Erythroblast (primary cell): ENCODE measurements at places on chromosomes 16 and 17.

GRCh38 chr16:67538666-67539101, 10.1 kb downstream of the RIPOR1 start:
- DNase-seq = no peak

GRCh38 chr17:73585583-73585982, 58.7 kb downstream of the SDK2 start:
- DNase-seq = no peak

GRCh38 chr16:85246473-85246872, 134.2 kb upstream of the CIBAR2 start:
- no peak for DNase-seq

GRCh38 chr16:1216296-1216619, 8.8 kb downstream of the TPSG1 start:
- no peak for DNase-seq

DNA sequence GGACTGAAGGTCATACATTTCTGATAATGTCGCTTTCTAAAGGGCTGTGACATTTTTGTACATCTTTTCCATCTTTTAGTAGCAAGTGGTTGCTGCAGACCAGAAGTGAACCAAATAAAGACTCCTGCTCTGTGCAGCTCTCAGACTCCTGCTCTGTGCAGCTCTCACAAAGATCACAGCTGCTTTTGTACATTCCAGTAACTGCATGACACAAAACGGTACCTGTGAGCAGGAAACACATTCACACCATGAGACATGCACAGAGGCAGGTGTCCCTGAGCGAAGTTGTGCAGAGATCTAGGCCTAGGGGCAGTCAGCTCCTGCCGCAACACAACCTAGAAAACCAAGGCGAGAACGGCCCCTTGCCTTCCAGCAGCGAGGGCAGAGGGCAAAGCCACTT, 67.5 kb downstream of the KLHDC4 start:
- DNase-seq = no peak

DNA sequence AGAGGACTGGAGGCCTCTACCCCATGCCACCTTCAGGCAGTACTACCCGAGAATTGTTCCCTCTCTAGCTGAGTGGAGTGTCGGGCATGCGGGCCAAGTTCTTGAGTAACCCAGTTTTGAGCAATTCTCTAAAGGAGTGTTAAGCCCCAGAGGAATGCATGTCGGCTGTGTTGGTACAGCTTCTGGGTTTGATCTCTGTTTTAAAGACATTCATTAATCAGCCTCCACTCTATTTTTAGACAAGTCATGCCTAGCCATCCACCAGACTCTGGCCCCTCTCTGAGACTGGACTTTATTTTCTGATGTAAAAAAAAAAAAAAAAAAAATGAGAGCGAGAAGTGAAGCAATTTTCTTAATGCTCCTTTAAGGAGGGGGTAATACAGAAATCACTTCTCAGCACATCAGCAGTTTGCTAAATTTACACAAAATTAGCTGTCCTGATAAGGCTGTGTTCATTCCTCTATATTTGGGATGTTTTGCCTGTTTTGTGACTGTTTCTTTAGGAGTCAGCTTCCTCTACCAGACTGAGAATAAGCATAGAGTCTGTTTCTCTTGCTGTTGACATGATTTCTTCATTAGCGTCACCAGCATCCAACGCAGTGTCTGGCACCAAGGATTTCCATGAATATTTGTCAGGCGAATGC, 88.7 kb downstream of the AXIN2 start:
- no peak for DNase-seq

GRCh38 chr16:89324056-89325010, 106.8 kb downstream of the ZNF778 start:
- DNase-seq = no peak

DNA sequence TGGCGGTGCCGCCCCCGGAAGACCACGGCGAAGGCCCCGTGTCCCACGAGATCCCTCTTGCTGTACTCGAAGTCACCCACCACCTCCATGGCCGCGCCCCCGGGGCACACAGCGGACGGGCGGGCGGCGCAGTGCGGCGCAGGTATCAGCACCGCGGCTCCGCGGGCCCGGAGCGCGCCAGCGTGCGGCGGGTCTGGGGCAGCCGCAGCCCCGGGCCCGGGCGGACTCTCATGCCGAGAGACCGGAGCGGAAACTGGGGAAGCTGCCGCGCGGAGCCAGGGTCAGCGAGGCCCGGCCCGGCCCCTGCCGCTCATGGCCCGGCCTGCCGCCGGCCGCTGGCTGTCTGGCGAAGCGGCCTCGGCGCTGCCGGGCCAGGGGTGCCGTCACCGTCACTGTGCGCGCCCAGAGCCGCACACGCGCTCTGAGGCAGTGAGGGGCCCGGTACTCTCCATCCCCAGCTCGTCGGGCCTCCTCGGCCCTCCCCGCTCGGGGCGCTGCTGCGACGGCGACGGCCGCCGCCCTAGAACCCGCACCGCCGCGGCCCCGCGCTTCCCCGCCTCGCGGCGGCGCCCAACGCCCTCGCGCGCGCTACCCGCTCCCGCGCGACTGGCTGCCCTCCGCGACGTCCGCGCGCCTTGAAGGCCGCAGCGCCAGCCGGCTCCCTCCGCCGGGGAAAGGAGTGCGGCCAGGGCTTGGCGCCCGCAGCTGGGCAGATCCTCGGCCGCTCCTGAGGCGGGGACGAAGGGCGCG, at the start of gene ULK2:
Gene ULK2 (minus strand): TSS at position 608 of the 750 bp plus-strand sequence. CDS start 519 bp downstream, at position 89.
- DNase-seq = peak; percentile 85

DNA sequence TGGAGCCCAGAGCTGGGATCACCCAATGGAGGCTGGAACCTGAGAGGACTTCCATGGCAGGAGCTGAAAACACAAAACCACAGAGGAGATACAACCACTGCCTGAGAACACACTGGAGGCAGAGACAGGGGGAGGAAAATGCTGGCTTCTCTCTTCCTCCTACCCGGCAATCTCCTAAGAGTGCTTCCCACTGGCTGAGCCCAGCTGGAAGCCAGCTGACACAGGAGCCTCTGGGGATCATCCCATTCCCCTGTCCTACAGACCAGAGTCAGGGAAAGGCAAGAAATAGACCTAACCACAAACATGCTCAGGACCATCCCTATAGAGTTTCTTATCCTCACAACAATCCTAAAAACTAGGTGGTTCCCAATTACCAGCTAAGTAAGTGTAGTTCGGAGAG, 112.4 kb upstream of the CDH5 start:
- DNase-seq = no peak

- DNase-seq = peak; percentile 87
These were observed 21.8 kb downstream of the CLEC16A start for GRCh38 chr16:10966129-10966528.
